Stomach (tissue), 19 donors: ENCODE measurements at places on chromosomes 4 and X. TPM values are rescaled to one million over a fixed set of nuclear protein-coding genes. Genes with fewer than 3 reads are reported as not detected.

MMAA gene
- total RNA-seq, result 6.2 TPM

DNA sequence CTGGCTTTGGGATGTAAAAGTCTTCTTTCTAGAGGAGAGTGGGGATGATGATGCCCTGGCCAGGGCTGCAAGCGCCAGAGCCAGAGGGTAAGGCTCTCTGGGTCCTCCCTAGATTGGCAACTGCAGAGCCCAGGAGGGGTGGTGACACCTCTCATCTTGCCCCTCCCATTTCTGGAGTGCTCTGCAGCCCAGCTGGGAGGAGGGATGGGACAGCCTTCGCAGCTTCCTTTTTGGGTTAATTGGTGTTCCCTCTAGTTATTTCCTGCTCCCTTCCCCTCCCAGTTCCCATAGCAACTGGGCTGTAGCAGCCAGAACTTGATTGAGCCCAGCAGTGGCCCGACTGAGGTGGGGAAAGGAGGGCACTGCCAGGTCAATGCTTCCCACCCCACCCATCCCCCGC is 19.2 kb downstream of the NALF2 start:
- no peak for DNase-seq

GRCh38 chr4:152605641-152606335 is 69.9 kb upstream of the FBXW7 start:
- DNase-seq, result no peak

- no peak for DNase-seq
These were observed 13.8 kb downstream of the ARAP2 start for GRCh38 chr4:36230534-36230933.

- no peak for DNase-seq
These were observed 421.3 kb downstream of the BCOR start for GRCh38 chrX:39676434-39676833.

DNA sequence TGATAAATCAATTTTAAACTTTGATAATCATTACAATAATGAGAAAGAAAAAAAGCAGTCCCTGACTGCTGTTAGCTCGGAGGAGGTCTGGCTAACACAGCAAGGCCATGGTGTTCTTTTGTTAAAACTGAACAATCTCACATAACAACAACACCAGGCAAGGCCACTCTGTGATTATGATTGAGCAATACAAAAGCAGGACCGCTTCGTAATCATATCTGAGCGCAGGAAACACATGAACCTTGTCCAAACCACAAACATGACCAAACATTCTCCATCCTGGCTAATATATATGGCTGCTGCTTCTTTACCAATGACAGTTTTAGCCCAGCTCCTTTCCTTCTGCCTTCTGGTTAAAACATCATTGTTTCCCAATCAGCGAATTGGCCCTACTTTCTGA is 76.8 kb upstream of the DDX53 start:
- no peak for DNase-seq

DNA sequence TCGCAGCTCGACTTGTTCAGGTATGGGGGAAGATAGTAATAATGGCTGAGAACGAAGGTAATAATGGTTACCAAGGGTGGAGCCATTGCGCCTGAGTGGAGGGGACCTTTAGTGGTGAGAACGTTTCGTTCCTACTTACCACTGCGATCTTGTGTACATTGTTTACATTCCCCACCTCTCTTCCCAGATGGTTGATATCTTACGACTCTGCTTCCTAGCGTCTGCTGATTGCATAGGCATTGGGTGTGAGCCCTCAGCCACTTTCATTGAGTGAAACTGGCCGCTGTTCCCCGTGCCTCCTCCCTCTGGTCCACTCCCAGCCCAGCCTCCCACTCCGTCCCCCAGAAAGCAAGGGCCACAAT is 850 bp downstream of the IGBP1 start:
- no peak for DNase-seq

GRCh38 chr4:86928400-86929255 is 6.2 kb upstream of the AFF1 start:
- no peak for DNase-seq

NEK1 gene
- 20.3 TPM for total RNA-seq

DNA sequence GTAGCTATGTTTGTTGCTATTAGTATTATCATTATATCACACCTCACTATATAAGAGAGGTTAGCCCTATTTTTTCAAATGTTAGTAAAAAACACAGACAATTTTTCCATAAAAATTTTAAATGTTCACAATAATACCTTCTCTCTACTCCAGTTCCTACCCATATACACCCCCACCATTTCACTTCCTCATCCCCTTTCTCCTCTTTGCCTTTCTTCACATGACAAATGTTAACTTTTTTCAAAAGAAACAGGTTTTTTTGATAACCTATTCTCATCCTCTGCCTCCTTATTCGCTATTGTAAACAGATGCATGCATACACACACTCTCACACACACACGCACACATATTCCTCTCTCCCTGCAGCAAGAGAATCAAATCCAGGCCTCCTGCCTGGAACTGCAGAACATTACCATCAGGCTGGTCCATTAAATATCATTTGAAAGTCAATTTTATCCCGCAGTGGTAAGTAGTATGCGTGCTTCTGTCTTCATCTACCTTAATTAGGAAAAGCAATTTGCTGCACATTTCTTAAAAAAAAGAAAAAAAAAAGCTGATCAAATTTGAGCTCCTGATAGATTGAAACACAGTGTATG is 55.5 kb downstream of the MID1IP1 start:
- no peak for DNase-seq

- peak; percentile 52 for DNase-seq
These were observed 113.0 kb downstream of the RBM47 start for GRCh38 chr4:40516651-40517050.

- no peak for DNase-seq
These were observed 187.8 kb downstream of the FRAS1 start for GRCh38 chr4:78244705-78245485.

DNA sequence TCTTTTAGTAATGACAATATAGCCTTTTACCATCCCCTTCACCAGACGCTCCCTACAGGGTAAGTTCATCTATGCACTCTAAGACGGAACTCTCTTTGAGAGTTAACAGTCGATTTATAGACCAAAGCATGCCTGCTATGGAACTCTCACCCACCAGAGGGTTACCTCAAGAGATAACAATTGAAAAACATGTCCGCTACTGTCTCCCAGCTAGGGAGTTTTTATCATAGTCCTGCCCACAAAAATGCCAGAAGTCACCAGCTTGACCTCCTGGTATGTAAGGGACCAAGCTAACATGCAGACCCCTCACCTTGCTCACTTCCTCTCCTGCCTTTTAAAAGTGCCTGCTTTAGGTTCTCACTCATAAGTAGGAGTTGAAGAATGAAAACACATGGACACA is 16.7 kb upstream of the YTHDC1 start:
- no peak for DNase-seq

DNA sequence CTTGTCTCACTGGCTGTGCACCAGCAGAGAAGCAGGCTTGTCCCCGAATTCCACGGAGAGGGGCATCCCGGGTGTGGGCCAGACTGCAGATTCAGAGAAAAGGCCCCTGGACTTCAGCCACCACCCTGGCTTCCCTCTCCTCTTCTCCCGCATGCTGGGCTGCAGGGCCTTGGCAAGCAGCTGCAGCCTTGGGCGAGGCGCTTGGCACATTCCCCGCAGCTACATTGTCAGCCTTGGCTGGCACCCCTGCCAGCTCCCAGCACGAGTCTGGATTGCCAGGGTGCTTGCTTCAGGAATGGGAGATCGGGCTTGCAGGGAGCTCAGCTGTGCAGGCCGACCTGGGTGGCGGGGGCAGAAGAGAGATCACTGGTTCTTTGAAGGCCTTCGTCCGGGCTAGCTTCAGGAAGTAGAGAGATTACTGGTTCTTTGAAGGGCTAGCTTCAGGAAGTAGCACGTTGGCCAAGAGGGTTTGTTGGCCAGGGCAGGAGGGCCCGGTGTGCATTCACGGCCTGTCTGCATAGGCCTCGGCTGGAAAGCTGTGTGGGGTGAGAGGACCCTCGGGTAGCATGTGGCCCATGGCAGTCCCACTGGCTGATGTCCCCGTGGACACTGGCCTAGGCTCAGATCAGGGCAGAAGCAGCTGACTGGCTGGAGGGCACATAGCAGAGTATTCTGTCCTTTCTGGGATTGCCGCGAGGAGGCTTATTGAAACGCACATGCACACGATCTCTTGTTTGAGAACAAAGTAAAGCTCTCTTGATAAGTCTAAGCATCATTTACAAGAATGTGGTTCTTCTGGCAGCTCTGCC is 2.7 kb downstream of the ABCD1 start:
- DNase-seq, result peak; percentile 56
